ENCODE measurements at places on chromosomes 7 and 10.

GRCh38 chr7:37290731-37291130, 157.9 kb downstream of the ELMO1 start:
- no peak for DNase-seq

DNA sequence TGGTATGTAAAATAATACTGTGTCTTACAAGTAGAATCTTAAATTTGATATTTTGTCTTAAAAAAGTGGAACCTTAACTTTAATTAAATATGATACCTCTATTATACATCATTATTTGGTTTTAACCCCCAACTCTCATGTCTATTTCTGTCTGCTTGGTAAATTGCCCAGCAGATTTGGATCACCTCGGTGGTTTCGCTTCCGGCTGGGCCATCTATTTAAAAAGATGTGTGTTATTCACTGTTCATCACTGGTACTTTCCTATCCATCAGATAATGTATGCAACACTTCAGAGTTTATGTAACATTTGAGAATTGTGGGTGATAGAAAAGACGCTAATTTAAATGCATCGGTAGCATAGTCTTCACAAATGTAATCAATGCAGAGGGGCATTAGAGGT, 119.7 kb downstream of the SND1 start:
- DNase-seq: no peak

DNA sequence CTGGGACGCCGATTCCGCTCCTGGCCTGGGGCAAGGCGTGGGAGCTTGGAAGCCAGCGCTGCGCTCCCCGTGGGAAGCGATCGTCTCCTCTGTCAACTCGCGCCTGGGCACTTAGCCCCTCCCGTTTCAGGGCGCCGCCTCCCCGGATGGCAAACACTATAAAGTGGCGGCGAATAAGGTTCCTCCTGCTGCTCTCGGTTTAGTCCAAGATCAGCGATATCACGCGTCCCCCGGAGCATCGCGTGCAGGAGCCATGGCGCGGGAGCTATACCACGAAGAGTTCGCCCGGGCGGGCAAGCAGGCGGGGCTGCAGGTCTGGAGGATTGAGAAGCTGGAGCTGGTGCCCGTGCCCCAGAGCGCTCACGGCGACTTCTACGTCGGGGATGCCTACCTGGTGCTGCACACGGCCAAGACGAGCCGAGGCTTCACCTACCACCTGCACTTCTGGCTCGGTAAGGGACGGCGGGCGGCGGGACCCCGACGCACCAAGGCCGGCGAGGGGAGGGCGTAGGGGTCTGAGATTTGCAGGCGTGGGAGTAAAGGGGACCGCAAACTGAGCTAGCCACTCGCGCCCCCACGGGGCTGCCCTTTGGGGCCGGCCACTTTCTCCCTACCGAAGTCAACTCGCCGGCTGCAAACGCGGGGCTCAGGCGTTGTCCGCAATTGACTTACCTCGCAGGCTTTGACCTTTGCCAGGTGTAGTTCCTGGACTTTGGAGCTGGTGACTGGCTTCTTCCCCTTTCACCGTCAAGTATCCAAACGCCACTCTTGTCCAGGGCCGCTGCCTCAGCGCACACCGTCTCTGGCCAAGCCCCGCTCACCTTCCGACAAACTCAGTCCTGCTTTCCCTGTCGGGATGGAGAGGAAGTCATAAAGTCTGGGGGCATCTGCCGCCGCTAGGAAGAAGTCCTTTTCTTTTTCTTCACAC, at the start of gene SCIN:
Gene SCIN, plus strand, starts transcription at position 187 of the 928 bp plus-strand sequence. Its CDS starts 67 bp downstream, at position 254.
- DNase-seq: peak; percentile 8

GRCh38 chr7:69208848-69209247, 389.4 kb upstream of the AUTS2 start:
- no peak for DNase-seq

DNA sequence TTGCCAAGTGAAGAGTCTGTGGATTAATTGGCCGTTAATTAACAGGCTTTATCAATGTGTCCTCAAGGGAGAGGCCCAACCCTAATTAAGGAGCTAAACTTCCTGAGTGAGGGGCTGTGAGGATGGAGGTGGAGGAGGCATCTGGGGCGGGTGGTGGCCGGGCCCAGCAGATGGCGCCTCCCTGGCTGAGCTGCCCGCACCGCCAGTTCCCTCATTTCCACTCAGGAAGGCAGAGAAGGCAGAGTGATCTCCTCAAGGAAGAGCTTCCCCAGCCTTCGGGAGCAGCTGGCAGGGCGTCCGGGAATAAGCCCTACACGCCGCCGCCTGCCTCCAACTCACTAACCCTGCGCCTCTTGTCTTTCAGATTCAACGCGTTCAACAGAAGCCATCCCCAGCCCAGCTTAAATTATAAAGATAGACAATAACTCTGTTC, 112.2 kb downstream of the CYTH3 start:
- DNase-seq: peak; percentile 57

GRCh38 chr7:69932034-69932628, 333.9 kb downstream of the AUTS2 start:
- peak; percentile 8 for DNase-seq

DNA sequence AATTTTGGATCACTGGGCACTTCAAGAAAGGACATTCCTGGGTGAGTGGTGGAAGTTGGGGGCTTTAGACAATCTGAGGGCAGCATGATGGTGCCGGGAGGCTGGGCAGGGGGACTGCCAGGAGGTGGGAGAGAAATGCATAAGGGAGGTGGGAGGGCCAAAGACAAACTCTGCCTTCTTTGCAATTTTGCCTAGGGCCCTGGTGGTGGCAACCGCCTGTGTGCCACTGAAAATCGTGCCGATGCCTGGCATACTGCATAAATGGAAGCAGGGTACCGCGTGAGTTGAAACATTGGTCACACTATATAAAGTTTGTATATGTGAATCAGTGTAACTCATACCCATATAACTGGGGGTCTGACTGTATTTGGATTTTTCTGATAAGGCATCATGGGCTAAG, 3.3 kb downstream of the LUC7L2 start:
- DNase-seq: no peak

DNA sequence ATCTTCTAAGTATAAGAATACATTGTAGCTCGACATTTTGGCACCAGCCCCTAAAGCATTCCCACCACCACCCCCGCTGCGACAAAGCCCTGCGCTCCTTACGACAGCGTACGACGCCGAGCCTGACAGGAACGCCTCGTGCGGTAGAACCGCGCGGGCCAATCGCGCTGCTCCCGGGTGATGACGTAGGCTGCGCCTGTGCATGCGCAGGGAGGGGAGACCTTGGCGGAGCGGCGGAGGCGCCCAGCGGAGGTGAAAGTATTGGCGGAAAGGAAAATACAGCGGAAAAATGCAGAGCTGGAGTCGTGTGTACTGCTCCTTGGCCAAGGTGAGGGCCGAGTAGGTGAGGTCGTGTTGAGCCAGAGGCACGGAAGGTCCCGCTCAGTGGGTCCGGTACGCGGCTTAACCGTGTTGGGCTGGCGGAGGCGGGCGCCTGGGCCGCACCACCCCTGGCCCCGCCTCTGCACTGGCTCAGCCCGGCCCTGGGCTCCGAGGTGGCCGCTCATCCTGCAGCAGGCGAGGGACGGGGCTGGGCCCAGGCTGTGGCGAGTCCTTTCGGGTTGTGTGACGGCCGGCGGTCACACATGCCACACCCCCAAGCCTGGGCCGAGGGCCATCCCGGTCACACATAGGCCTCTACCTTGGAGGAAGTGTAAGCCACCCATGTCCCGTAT, at the start of gene DLD:
Gene DLD, plus strand, starts transcription at position 222 of the 674 bp plus-strand sequence. Its CDS starts 68 bp downstream, at position 290.
- DNase-seq: peak; percentile 93

- DNase-seq: no peak
These were observed 73.3 kb upstream of the MTPN start for GRCh38 chr7:136050462-136050847.

- no peak for DNase-seq
These were observed 1.3 kb downstream of the CNPY4 start for GRCh38 chr7:100120733-100121036.

GRCh38 chr10:59099481-59099880, 77.0 kb upstream of the PHYHIPL start:
- no peak for DNase-seq

DNA sequence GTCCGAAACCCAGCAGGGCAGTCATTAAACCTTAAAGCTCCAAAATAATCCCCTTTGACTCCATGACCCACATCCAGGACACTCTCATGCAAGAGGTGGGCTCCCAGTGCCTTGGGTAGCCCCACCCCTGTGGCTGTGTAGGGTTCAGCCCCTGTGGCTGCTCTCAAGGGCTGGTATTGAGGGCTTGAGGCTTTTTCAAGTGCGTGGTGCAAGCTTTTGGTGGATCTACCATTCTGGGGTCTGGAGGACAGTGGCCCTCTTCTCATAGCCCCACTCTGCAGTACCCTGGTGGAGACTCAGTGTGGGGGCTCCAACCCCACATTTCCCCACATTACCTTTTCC, 50.5 kb downstream of the RSBN1L start:
- no peak for DNase-seq

GRCh38 chr10:124539935-124540641, 78.5 kb downstream of the LHPP start:
- DNase-seq: peak; percentile 30

GRCh38 chr7:69451715-69452114, 146.6 kb upstream of the AUTS2 start:
- no peak for DNase-seq

DNA sequence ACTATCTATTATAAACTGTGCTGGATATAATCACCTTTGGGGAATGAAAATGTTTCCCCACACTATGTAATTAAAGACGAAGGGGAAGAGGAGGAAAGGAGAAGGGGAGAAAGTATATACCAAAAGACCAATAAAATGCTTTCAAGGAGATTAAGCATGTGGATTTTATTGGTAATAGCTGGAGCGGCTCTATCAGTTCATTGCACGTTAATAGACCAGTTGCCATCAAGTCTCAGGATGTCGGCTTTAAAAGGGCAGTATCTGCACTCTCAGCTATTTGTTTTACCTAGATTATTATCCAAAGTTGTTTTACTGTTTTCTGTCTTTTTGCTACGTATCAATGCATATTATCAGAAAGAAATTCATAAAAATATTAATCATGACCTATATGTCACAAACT, 9.0 kb downstream of the ETV1 start:
- peak; percentile 21 for DNase-seq

GRCh38 chr7:75631711-75632110, 107.0 kb downstream of the HIP1 start:
- no peak for DNase-seq

GRCh38 chr7:96120445-96121225, 201.3 kb downstream of the SLC25A13 start:
- DNase-seq: peak; percentile 36

DNA sequence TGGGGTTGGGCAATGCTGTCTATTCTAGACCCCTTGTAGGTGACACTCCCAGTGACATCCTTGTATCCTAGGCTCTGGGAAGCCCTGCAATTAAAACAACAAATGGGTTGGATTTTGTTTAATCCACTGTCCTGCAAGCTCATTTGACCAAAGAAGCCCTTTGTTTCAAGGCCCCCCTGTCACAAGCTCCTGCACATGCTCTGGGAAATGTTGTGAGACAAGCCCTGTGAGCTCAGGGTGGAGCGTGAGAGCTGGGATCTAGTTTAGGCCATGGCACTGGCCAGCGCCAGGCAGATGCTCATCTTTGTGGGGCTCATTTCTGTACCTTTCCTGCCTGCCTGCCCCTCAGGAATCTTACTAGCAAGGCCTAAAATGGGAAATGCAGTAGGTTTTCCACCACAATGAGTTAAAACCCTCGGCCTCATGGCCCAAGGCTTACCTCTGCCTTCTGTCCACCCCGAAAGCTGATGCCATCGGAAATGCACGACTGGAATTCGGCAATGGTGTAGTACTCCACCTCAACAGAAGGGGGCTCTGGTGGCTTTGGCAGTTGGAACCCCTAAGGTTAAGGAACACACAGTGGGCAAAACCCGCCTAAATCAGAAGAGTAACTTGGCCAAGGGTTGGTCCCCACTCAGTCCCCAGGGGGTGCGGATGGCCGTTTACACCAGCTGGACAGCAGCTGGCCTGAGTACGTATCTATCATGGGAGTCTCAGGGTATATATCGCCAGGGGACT, 112.0 kb downstream of the NEURL1 start:
- peak; percentile 60 for DNase-seq

DNA sequence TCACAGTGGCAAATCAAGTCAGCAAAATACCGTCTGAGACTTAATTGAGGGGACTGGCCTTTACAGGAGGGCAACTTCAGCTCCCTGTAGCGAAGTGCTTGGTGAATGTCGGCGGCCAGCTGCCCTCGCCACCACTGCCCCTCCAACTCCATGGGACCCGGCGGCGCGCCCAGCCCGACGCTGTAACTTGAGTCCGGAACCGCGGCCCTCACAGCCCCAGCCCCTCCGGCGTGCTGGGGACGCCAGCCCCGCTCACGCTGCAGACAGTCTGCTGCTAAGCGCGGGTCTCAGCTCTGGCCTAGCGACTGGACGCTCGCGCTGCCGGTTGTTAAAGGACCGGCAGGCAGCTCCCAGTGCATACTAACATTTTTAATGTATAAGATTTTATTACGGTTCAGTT, 113.4 kb upstream of the NUPR2 start:
- no peak for DNase-seq

- no peak for DNase-seq
These were observed 4.3 kb upstream of the CXCL12 start for GRCh38 chr10:44389150-44389549.

GRCh38 chr10:111017098-111017497, 59.7 kb upstream of the ADRA2A start:
- DNase-seq: no peak

- DNase-seq: peak; percentile 18
These were observed 81.6 kb downstream of the PRKAG2 start for GRCh38 chr7:151795168-151795811.

DNA sequence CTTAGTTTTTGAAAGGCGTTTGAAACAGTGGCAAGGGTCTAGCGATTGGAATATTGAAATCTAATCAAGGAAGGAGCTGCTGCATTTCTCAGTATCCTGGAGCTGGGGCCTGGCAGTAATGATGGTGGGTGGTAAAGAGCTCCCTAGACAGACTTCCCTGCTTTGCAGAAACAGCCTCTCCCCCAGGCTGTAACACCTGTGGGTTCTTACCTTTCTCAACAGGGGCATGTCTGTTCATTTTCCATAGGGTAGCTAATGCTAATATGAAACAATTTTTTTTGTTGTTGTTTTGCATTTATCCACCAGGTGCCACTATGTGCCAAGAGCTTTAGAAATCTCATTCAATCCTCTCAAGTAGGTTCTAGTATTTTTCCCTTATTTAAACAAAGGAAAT, 345.5 kb downstream of the REEP3 start:
- peak; percentile 21 for DNase-seq

DNA sequence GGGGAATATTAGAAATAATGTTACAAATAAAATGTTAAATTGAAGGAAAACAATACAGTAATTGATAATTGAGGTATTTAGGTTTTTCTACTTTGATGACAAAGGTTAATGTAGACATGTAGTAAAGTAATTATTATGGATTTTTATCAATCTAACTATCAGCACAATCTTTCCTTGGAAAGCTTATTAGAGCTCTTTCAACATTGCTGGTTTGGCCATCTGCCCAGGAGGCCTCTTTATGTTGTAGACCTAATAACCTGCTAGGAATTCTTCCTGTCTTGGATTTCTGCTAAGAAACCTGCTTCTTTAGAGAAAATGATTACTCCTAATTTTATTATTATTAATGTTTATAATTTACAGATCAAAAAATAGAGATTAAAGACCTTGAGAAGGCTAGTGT, 78.9 kb downstream of the CHRM2 start:
- DNase-seq: peak; percentile 69

- DNase-seq: no peak
These were observed 41.2 kb downstream of the LRRC18 start for GRCh38 chr10:48898426-48898825.

Data from iris pigment epithelial cell (primary cell).